ENCODE measurements at places on chromosomes 3 and 15. TPM values are rescaled to one million over a fixed set of nuclear protein-coding genes. Genes with fewer than 3 reads are reported as not detected.

DNA sequence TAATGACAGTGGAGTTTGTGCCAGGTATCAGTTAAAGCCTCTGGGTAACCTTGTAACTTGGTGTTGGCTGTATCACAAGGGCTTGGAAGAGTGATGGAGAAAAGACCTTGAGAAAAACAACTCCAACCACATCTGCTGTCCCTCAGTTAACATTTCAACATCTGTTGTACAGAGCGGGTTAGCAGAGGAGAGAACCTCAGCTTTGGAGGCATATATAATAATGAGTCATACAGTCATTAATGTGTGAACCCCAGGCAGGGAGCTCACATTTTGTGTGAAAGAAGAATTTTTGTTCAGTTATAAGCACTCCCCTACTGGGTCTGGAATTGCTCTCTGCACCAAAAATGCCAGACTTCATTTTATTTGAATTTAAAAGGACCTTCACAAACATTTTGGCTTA lies 439.5 kb downstream of the PDCD6IP start:
- H3K27me3 ChIP-seq, result no peaks in the 10 kb centered on the region
- no peak overlapping the region for H3K4me3 ChIP-seq
- DNase-seq, result peak; percentile 4
- no peaks in the 10 kb centered on the region for H3K36me3 ChIP-seq

DNA sequence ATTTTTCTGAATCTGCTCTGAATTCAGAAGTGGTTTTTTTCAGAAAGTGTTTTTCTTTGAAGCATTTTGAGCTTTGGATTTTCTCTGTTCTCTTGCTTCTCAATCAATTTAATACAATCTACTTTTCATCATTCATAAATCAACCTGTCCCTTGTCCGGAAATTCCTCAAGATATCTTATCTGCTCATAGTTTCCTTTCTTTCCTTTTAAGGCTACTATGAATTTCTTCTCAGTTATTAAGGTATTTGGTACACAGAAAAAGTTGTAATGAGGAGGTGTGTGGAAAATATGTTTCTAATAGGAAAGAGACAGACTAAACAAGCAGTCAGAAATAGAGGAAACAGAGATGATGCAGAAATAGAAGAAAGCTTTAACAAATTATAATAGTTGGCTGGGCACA lies 14.4 kb downstream of the CGGBP1 start:
- H3K4me3 ChIP-seq, result no peak overlapping the region
- H3K27ac ChIP-seq, result no peak overlapping the region

The IL17RB gene
- 0.16 TPM for total RNA-seq

GRCh38 chr15:78044407-78045155 lies 32.9 kb downstream of the TBC1D2B start:
- no peak overlapping the region for H3K27ac ChIP-seq
- peaks cover 12% of the 10 kb centered on the region for H3K4me1 ChIP-seq
- peaks cover 7% of the 10 kb centered on the region for H3K36me3 ChIP-seq
- no peak overlapping the region for H3K4me3 ChIP-seq
- DNase-seq, result no peak

DNA sequence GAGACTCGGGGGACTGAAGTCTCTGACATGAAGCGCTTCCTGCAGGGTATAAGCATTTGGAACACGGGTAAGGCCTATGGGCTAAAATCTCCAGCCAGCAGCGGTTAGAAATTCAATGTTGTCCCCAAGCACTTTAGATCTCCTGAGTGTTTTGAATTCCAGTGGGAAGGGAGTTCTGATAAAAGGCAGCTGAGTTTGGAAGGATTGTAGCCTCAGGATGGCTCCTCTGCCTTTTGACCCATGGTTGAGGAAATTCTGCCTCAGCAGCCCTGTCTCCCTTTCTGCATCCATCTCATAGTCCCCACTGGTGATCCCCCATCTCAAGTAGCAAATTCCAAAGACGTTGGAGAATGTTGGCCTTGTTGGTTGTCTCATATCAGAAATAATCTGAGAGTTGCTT lies 24.2 kb upstream of the HACD2 start:
- H3K4me1 ChIP-seq, result peaks cover 17% of the 10 kb centered on the region
- no peaks in the 10 kb centered on the region for H3K27me3 ChIP-seq
- peak; percentile 29 for DNase-seq
- H3K36me3 ChIP-seq, result peaks cover 15% of the 10 kb centered on the region
- no peak overlapping the region for H3K27ac ChIP-seq
- H3K4me3 ChIP-seq, result no peak overlapping the region

All from astrocyte (in vitro differentiated cells and primary cell).